ENCODE measurements at places on chromosomes 16 and 17.

DNA sequence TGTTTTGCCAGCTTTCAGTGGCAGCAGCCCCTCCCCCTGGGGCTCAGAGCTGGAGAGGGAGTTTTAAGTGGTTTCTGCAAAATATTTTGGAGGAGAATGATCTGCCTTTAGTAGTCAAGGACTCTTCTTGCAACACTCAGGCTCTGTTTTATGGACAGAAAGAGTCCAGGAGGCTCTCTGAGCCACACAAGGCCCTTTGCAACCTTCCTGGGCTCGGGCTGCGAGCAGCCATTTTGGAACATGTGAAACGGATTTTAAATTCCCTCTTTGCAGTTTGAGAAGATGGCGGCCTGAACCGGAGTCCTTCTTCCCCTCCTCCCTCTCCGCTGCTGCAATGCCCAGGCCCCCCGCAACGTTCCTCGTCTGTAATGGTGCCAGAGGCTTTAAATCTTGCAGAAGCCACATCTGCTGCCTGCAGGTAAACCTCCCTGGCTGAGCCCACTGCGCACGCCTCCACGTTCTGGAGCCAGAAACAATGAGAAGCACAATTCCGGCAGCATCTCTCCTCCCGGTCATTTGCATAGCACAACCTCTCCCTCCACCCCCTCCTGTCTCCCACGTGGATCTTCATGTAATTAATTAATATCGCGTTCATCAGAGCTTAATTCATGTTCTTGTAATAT lies 386.1 kb downstream of the SEC14L1 start:
- DNase-seq = no peak

- no peak for DNase-seq
Measured at GRCh38 chr17:34930283-34930682, 31.0 kb downstream of the CCT6B start.

- no peak for DNase-seq
Measured at GRCh38 chr17:81200201-81200600, 22.6 kb downstream of the CEP131 start.

DNA sequence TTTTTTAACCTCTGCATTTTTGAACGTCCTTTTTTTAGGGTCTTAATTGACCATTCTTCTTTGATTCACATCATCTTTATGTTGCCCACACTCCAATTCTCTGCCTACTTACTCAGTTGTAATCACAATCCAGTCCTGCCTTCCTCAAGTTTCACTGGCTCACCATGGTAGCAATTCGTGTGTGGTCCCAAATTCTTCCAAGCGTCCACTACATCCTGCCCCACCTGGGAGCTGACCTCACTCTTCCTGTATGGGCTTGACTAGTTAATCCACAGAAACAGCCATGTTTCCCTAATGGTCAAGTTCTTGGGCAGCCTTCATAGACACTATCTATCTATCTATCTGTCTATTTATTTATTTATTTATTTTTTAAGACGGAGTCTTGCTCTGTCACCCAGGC lies 7.1 kb downstream of the TLCD2 start:
- DNase-seq = no peak

- no peak for DNase-seq
Measured at GRCh38 chr17:78423961-78424675, 45.7 kb downstream of the PGS1 start.

GRCh38 chr16:75121949-75122568 lies 5.5 kb upstream of the LDHD start:
- no peak for DNase-seq

DNA sequence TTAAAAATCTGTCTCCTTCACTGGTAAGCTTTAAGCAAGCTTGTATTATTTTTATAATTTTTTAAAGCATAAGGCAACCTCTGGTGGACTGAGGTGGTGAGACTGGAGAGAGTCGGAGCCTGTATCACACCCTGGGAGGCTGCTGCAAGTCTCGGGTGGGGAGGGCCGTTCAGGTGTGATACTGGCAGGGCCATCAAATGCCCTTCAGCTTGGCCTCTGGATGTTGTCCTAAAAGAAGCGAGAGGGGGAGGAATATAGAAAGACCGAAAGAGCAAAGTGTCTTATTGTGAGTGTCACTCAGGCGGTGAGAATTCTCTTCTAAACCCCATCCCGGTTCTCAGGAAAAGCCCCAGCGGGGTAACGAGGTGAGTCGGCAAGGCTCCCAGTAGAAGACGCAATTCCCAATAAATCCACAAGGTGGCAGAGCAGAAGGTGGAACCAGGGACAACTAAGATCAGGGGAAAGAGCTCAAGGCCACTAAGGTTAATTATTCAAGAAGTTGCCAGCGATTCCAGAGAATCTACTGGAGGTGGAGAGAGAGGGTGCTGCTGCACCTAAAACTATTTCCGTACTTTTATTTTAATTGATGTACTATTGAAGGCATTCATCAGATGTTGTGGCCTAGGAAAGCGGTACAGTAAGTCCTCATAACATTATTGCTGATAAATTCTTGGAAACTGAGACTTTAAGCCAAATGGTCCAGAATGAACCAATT lies 14.1 kb downstream of the C17orf67 start:
- DNase-seq = peak; percentile 62

DNA sequence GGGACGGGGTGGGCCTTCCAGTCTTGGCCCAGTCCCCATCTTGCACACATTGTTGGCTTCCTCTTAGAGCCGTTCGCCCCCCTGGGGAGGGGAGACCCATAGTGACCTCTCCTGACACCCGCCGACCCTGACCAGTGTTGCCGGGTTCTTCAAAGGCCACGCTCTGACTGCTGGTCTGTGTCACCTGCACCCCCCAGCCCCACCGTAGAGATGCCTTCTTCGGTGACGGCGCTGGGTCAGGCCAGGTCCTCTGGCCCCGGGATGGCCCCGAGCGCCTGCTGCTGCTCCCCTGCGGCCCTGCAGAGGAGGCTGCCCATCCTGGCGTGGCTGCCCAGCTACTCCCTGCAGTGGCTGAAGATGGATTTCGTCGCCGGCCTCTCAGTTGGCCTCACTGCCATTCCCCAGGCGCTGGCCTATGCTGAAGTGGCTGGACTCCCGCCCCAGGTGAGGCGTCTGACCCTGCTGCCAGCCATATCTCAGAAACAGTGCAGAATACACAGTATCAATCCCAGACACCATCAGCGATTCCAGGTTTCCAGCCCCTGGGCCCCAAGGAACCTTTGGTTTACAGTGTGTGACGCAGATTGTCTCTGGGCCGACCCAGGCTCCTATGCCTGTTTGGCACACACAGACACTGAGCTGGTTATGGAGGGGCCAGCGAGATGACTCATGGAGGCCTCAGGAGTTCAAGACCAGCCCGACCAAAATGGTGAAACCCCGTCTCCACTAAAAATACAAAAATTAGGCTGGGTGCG lies 1.3 kb downstream of the SLC26A11 start:
- peak; percentile 76 for DNase-seq

GRCh38 chr17:64460955-64461354 lies 12.0 kb downstream of the MILR1 start:
- DNase-seq = peak; percentile 41

GRCh38 chr17:59371416-59372100 lies 40.1 kb downstream of the YPEL2 start:
- DNase-seq = no peak

- DNase-seq = no peak
Measured at GRCh38 chr16:28933171-28933570, 1.4 kb downstream of the CD19 start.

DNA sequence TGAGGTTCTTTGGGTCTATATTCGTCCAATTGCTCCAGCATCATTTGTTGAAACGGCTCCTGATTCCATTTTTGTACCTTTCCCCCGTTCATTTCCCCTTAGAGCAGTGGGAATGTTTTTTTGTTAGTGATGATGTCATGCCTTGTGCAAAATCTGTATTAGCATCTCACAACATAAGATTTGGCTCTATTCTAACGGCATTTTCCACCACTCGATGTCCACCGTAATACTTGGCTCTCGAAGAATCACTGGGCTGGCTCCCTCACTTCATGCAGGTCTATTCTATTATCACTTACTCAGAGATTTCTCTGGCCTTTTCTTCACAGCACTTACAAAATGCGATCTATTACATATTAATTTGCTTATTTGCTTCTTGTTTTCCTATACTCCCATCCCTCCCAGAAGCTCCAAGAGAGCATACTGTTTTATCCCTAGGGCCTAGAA lies 571 bp upstream of the NME1 start:
- DNase-seq = no peak

DNA sequence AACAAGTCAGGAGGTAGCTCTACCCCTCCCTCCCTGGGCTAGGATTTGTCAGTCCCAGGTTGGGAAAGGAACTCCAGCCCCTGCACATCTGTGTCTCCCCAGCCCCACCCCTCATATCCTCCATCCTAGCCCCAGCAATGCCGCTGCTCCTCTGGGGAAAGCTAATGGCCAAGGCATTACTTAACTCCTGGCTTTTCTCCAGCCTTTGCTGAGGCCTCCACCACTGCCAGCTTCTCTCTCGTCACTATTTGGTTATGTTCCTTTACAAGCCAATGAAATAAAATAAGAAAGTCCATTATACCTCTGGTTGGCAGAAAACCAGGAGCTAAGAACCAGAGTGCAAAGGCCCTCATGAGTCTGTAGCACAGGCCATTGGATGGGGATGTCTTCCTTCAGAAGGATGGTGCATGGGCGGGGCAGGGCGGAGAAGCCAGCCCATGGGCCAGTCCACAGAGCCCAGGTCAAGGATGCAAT lies 171.0 kb downstream of the CCDC182 start:
- DNase-seq = no peak

- DNase-seq = no peak
Measured at GRCh38 chr16:23382279-23382678, 70.7 kb downstream of the COG7 start.

DNA sequence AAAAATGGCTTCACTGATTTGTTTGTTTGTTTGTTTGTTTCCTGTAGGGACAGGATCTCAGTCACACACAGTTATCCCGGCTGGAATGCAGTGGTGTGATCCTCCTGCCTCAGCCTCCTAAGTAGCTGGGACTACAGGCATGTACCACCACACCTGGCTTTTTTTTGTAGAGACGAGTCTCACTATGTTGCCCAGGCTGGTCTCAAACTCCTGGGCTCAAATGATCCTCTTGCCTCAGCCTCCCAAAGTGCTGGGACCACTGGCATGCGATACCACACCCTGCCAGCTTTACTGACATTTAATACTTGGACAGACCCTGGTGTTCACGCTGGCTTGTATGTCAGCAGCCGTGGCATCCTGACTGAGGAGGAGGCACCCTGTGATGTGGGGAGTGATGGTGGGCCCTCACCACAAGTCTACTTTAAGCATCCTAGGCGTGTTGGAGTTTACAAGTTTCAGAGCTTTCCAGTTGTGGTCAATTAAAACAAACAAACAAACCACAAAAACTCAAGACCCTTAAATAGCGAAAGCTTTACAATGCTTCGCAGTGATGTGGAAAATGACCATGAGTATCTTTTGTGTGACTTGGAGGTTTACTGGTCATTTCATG lies 5.1 kb downstream of the ABCA3 start:
- DNase-seq = no peak

DNA sequence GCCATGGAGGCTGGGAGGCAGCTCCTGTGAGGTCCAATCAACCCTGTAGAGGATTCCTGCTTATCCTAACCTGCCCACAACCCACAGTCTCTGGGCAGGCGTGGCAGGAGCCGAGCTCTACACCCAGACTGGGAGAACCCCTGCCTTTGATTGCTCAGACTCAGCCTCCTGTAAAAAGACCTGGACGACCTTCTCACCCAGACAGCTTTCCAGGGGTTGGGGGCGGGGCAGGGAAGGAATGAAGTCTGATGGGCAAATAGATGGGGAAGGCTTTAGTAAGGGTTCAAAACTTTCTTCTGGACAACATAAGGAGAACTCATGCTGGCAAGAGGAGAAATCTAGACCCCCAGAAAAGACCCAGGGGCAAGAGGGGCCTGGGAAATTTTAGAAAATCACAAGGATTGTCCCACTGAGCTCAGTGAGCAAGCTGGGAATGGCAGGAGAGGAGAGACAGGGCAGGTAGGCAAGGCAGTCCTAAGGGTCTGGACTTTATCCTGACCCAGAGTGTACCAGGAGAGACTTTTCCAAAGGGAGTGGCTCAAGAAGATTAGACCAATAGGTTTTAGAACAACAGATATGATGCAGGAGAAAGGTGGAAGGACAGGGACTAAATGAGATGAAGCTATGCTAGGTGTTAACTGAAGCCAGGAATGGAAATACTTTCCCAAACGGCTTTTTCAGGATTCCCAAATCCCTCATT lies 70.8 kb downstream of the TMEM132E start:
- DNase-seq = no peak

GRCh38 chr17:40547079-40547784 lies 18.0 kb downstream of the CCR7 start:
- DNase-seq = no peak

- no peak for DNase-seq
Measured at GRCh38 chr16:50458667-50459495, 89.3 kb upstream of the NKD1 start.

GRCh38 chr16:75541236-75541635 lies 5.3 kb upstream of the CHST5 start:
- DNase-seq = no peak

DNA sequence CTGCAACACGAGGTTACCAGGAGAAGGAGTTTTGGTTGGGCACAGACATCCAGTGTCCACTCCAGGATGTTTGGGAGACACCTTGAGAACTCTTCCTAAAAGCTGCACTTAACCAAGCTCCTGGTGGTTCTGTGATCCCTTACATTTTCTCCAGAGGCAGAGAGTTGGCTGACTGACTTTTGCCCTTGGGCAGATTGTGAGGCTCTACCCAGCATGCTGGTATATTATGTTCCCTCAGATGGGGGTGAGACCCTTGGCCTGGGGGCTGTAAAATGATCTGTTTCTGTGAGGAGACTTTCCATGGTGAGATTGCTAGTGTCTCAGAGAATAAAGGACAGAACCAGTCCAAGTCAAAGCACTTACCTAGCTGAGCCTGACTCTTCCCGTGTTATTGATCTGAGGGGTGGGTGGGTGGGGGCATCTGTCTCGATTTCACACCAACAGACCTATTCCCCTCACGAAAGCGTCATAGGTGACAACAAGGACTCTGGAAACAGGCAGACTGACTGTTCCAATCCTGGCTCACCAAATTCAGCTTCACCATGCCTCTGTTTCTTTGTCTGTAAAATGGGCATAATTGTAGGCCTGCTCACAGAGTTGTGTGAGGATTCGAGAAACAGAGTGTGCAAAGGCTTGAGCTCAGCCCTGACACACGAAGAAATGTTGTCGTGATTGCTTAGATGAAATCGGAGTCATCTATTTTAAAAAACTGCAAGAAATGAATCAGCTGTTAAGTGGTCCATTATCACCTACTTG lies 12.2 kb downstream of the USB1 start:
- DNase-seq = no peak

DNA sequence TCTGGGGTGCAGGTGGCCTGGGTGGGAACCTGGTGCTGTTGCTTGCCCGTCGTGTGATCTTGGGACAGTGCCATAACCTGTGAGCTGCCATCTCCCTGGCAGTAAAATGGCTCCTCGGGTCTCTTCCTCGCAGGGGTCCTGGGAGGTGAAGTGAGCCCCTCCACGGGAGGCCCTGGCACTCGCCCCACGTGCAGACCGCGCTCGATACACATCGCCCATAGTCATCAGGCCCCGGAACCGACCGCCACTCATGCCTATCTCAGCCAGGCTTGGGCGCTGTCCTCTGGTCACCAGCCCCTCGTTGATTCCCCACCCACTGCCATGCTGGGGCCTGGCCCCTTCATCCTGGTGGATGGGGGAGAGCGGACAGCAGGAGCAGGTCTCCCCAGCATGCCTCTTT lies 21.5 kb upstream of the OSGIN1 start:
- DNase-seq = peak; percentile 62

All from left lung (tissue), 14 donors.